ENCODE measurements at places on chromosomes 4 and X.

DNA sequence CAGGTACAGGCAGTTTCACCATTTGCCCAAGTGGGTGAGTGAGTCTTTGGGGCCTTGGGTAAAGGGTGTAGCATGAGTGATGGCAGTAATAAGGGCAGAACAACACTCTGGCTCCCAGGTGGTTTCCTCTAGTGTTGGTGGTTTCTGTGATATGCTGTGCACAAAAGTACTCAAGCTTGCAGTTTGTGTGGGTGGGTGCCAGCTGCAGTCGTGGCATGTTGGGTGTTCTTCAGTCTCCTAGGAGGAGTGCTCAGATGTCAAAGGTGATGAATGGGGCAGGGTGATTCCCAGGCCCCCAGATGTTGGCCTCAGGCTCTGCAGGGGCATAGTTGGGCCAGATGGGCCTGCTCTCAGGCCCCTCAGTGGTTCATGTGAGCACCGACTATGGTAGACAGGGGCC lies 166.1 kb upstream of the KLF8 start:
- no peak for DNase-seq

- DNase-seq = no peak
These were observed 73.7 kb upstream of the DUSP21 start for GRCh38 chrX:44770121-44770520.

- no peak for DNase-seq
These were observed 107.6 kb upstream of the BANK1 start for GRCh38 chr4:101682946-101683345.

DNA sequence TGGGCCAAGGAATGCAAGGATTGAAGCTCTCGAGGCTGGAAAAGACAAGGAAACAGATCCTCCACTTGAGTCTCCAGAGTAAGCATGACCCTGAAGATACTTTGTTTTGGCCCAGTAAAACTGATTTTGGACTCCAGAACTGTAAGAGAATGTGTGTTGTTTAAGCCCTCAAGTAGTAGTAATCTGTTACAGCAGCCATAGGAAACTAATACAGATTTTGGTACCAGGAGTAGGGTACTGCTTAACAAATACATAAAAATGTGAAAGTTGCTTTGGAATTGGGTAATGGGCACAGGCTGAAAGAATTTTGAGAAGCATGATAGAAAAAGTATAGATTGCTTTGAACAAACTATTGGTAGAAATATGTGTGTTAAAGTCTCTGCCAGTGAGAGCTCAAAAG lies 17.4 kb upstream of the FRAS1 start:
- DNase-seq = no peak

GRCh38 chr4:73599182-73599581 lies 21.1 kb downstream of the RASSF6 start:
- DNase-seq = no peak

- DNase-seq = no peak
These were observed 84.5 kb downstream of the PRKG2 start for GRCh38 chr4:81130569-81130968.

DNA sequence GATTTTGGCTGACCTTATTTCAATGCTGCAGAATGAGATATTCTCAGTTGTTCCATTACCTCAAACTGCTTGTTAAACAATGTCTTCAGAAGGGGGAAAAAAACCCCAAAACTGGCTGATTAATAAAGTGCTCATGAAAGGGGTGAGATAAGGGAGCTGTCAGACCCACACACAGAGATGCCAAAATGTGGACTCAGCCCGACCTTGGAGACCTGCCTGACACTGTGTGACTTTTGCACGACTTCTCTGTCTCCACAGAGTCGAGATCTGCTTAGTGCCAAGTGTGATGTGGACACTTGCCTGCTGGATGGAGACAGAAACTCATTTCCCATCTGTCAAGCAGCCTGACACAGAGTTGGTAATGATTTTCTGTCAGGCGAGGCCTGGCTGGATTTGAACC lies 31.5 kb downstream of the REELD1 start:
- DNase-seq = no peak

DNA sequence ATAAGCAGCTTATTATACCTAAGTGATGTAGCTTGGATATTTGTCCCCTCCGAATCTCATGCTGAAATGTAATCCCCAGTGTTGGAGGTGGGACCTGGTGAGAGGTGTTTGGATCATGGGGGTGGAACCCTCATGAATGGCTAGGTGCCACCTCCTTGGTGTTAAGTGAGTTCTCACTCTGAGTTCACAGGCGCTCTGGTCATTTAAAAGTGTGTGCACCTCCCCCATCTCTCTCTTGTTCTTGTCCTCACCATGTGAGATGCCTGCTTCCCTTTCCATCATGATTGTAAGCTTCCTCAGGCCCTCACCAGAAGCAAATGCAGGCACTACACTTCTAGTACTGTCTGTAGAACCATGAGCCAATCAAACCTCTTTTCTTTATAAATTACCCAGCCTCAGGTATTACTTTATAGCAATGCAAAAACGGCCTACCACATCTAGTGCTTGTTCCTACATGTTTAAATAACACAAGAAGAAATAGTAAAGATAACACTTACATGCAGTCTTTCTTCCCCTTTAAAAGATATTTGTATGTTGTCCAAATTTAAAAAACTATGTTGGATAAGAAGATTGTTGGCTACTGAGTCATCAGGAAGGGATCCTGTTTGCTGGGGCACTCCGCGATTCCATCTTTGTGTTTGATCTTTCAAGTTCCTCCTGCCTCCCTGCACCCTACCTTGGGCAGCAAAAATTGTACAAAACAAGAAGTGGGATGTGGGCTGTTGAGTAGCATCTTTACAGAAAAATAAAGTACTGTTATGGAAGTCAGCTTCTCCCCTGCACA lies 29.7 kb downstream of the PPP1R2C start:
- DNase-seq = no peak

- no peak for DNase-seq
These were observed 3.2 kb downstream of the PDK3 start for GRCh38 chrX:24468245-24468644.

DNA sequence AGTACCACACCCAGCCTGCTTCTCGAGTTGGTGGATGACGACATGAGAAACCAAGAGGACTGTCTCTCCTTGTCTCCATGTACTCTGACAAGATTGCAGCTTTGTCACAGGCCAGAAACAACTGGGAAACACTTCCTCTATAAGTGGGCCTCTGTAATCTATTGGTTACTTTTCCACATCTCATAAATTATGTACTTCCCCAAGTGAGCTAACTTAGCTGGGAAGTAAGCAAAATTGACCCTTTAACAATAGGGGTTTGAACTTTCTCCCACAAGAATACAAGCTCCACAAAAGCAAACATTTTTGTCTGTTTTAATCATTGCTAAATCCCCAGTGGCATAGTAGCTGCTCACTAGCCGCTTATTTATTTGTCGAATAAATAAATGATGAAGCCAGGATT lies 14.1 kb upstream of the USO1 start:
- DNase-seq = no peak
